Caco-2 (cell line): ENCODE measurements at places on chromosomes 3 and 15.
A peak's percentile ranks its signal among the peaks of the same experiment; 100 is the strongest.

DNA sequence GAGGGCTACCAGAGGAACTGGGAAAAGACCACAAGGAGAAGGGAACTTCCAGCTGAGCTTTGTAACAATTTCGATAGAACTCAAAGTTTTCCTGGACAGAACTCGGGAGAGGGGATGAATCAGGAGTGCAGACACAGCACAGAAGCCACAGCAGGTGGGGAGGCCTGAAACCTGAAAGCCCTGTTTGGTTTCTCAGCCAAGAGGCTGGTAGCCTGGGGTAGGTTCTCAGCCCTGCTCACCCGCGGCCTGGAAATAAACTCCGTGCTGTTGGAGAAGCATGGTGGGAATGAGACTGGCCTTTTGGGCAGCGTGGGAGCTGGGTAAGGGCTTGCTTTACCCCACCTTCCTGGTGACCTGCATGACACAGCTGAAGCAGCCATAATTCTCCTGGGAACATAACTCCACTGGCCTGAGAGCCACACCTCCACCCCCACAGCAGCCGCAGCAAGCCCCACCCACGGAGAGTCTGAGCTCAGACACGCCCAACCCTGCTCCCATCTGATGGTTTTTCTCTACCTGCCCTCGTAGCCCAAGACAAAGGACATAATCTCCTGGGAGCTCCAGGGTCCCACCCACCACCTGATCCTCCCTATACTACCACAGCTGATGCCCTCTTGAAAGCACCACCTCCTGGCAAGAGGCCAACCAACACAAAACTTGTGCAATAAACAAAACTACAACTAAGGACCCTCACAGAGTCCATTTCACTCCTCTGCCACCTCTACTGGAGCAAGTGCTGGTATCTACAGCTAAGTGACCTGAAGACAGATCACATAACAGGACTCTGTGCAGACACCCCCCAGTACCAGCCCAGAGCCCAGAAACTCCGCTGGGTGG is 52.5 kb upstream of the CHRM5 start:
- peak; percentile 33 for DNase-seq

DNA sequence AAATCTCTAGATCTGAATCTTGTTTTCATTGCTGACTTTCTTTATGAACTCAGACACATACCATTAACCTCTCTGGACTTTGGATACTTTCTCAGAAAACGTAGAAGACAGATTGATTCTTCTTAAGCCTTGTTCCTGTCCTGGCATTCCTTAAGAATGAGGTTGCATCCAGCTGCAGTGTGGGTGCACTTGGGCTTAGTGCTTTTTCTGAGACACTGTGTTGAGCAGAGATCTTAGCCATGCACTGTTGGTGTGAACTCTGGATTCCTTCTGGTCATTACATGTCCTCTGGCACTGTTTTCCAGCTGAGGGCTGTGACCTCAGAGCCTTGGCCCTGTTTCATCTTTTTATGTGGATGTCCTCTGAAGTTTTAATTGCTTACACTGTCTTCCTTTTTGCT is 428.3 kb downstream of the CNTN4 start:
- peak; percentile 31 for DNase-seq

GRCh38 chr3:152385761-152386160 is 117.0 kb downstream of the MBNL1 start:
- DNase-seq = no peak

DNA sequence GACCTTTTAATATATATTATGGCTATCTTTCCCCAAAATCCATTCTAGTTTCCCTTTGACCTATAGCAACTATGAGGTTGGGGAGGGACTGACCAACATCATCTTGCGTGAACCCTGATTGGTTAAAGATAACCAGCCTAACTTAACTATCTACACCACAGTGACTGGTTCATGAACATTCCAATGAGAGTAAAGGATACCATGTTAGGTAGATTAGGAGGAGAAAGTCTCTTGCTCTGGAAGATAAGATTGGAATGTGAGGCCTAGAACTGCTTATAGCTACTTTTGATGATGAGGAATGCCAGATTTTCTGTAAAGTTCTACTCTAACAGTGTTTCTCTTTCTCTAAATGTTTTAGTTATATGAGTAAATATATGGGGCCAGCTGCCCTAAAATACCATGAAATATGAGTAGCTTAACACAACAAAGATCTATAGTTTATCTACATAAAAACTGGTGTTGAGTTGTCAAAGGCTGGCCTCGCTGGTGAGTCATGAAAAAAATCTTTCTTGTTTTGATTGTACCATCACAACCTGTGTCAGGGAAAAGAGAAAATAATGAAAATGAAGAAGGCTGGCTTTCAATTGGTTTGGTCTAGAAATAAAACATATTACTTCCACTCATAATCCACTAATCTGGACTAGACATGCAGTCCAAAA is 481.4 kb downstream of the NSUN3 start:
- DNase-seq = no peak

DNA sequence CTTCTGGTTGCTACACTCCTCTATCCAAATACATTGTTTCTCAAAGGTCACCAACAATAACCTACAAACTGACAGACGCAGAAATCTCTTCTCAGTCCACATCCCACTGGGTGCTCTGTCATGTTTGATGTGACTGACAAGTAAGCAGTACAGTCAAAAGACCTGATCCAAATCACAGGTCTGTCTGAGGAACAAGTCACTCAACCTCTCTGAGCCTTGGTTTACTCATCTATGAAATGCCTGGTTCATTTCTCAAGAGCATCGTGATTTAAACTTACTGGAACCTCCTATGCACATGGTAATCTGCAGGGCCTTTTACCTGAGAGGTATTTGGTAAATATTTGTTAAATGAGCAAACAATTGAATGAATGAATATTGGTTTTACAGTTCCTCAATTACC is 5.5 kb downstream of the LRRC31 start:
- DNase-seq = no peak

DNA sequence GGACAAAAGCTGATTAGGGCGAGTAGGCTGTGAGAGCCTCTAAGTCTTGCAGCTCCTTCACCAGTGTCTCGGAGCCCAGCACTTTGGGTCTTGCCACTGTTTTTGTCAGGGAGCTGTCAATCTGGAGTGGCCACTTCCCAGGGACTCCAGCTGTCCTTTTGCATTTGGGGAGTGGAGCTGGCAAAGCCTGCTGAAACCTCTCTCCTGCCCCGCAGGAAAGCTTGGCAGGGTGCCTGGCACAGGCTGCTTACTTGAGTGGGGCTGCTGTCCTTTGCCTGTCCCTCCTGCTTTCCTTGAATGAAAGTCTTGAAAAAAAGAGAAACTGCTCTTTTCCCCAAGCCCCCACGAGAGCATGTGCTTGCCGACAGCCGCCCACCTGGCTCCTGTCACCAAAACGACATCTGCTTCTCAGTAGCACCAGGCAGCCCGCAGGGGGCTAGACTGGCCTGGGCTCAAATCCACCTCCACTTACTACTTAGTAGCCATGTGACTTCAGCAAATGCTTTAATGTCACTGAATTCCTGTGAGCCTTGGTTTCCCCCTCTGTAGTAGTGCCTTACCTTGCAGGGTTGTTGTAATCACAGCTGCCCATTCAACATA is 13.7 kb downstream of the USP13 start:
- DNase-seq = no peak

GRCh38 chr3:157981819-157982218 is 124.4 kb downstream of the SHOX2 start:
- no peak for DNase-seq

DNA sequence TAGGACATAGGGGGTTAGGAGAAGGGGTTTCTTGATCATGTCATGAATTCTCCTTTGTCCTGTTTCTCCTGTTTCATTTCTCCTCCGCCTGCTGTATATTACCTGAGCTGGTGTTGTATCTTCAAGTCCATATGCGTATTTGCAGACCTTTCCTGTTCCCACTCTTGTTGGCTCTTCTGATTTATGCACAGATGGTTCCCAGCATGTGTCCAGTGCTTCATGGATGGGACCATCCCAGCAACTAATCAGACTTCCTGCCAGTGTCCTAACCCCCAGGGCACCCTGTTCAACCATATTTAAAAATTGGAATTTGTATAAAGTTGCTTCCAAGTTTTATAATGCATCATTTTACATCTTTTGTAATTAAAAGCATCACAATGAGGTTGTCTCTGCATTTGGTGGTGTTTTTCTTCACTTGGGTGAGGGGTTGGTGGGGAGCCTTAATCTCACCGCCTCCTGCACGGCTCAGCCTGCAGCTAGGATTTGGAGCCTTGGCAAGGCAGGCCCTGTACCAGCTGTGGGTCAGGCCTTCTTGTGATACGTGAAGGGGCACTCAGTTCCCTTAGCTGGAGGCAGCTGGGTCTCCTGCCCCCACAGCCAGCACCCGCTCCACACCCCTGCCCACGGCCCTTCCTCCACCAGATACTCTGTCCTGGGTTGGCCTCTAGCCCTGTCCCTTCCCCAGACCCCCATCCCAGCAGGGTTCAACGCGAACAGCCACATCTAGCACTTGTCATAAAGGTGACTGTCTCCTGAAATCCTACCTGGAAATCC is 72.0 kb upstream of the BLM start:
- no peak for DNase-seq

DNA sequence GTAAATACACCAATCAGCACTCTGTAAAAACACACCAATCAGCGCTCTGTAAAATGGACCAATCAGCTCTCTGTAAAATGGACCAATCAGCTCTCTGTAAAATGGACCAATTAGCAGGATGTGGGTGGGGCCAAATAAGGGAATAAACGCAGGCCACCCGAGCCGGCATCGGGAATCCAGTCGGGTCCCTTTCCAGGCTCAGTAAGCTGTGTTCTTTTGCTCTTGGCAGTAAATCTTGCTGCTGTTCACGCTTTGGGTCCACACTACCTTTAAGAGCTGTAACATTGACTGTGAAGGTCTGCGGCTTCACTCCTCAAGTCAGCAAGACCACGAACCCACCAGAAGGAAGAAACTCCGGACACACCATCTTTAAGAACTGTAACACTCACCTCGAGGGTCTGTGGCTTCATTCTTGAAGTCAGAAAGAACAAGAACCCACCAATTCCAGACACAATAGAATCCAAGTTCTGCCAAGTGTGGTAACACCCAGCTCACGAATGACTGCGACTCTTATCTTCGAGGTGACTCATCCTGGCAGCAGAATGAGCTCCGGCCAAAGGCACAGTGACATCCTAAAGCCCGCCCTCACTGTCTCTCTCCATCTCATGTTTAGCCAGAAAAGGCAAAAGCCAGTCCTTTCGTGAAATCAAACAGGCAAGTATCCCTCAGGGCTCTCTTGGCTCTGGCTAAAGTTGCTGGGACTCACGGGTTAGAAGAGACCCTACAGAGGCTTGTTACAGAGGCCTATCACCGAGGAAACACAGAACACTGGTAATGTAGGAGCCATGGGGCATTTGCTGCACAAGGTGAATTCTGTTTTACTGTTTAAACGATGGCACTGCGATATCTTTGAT is 155.2 kb downstream of the FAM43A start:
- no peak for DNase-seq

- no peak for DNase-seq
These were observed 70.4 kb upstream of the THRB start for GRCh38 chr3:24565053-24565452.

GRCh38 chr15:29411299-29411698 is 141.7 kb upstream of the NSMCE3 start:
- no peak for DNase-seq

DNA sequence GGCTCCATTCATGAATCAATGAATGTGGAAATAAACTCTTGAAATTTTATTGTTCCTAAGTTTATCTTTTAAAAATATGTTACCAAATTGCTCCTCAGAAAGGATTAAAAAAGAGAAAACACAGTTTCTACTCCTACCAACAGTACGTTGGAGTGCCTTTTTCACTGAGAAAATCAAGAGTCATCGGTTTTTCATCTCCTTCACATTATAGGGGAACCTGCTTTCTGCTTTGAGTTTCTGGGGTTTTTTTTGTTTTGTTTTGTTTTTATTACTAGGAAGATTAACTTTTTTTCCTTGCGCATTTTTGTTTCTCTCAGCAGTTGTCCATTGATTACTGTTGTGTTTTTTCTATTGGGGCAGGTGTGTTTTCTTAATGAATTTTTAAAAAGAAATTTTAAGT is 3.5 kb downstream of the ARL13B start:
- no peak for DNase-seq

GRCh38 chr3:35422836-35423601 is 216.3 kb upstream of the ARPP21 start:
- DNase-seq = no peak

GRCh38 chr3:126485176-126485897 is 9.6 kb upstream of the ZXDC start:
- no peak for DNase-seq

DNA sequence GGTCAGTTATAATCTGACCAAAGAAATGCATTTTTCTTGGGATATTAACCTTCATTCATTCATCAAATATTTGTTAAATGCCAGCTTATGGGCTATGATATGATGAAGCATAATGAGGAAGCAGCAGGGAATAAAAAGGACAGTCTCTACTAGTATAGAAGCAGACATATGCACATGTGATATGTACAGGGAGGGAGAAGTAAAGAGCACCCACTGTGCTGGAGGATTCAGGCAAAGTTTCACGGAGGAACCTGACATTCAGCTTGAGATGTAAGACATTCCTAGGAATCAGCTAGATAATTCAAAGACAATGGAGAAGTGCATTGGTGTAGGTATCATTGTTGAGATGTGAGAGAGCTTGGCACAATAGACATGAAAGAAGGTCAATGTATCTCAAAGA is 450.7 kb downstream of the LPP start:
- no peak for DNase-seq

- peak; percentile 37 for DNase-seq
These were observed 13.7 kb downstream of the OXTR start for GRCh38 chr3:8755564-8756237.

- peak; percentile 84 for DNase-seq
These were observed 152.9 kb downstream of the TPRG1 start for GRCh38 chr3:189324538-189325138.

DNA sequence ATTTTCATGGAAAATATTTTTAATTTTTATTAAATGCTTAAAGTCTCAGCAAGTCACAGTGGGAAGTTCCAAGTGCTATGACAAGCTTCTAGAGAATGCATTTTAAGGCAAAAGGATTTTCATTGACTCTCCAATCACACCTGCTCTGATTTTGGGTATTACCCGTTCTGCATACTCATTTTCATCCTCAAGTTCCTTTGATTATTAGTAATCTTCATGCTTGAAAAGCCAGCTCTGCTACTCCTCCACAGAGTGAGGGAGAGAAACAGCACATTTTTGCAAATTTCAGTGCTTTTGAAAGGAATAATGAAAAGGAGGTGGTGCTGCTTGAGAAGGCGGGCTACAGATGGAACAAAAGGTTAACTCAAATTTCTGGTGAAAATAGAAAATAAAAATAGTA is 450.7 kb downstream of the NSUN3 start:
- DNase-seq = no peak

DNA sequence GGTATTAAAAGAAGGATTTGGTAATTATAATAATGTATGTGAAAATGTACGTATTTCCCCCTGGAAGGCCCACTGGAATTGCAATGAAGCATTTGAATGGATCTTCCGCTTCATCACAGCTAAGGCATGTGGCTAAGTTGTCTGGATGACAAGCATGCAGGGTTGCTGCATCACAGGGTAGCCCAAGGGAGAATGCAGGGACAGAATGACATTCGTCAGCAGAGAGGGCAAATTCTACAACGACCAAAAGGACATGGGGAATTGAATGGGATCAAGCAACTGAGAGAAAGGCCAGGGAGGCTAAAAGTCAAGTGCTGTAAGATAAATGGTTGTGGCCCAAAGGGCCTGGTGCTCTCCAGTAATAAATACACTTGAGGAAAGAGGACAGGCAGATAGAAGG is 95.4 kb downstream of the ISL2 start:
- no peak for DNase-seq

GRCh38 chr15:42611532-42611931 is 36.1 kb downstream of the STARD9 start:
- DNase-seq = no peak
